ENCODE measurements at places on chromosomes 12 and 14.

DNA sequence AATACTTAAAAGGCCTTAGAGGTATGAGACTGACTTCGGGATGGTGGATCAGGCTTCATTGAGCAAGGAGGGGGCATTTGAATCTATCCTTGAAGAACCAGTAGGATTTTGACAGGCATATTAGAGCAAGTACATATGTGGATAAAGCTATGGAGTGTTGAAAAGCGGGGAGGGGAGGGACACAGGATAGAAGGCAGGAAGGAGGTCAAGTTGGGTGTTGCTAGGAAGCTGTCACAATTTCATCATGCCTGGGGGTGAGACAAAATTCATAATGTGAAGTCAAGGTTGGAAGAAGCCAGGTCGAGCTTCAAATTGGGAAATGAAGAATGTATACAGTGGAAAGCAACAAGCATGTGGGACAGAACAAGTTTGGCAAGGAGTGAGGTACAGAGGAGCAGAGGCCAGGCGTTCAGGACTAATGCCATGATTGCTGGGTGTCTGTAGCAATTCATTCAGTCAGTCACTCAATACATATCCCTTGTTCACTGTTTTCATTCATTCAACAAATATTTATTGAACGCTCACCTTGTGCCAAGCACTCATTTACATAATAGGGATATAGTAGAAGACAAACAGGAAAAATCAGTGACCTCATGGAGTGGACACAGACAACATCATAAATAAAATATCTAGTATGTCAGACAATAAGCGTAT lies 58.3 kb upstream of the LTA4H start:
- DNase-seq = no peak

DNA sequence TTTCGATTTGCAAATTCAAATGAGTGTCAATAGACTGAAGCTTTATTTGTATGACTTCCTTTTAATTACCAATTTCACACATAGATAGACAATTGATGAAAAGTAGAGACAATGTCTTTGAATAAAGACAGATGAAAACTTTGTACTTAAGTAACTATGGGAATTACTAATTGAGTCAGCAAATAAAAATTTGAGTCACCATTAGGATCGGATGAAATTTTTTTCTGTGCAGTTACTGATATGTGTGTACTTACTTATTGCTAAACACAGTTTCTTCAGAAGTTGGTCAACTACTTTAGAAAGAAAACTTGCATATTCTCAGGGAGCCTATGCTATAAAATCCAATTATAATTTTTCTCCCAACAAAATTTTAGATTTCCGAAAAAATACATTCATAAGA lies 224.9 kb upstream of the SLC16A7 start:
- no peak for DNase-seq

GRCh38 chr12:60335745-60336144 lies 739.9 kb downstream of the SLC16A7 start:
- DNase-seq = no peak

GRCh38 chr14:96660667-96661066 lies 136.5 kb upstream of the VRK1 start:
- DNase-seq = no peak

- DNase-seq = no peak
Observed at GRCh38 chr14:55457496-55457895, 17.1 kb upstream of the TBPL2 start.

- no peak for DNase-seq
Observed at GRCh38 chr14:77746064-77746702, 14.8 kb downstream of the SNW1 start.

GRCh38 chr12:57270966-57271470 lies 20.0 kb upstream of the STAC3 start:
- DNase-seq = no peak

GRCh38 chr12:92583910-92584309 lies 118.9 kb upstream of the PLEKHG7 start:
- DNase-seq = no peak

DNA sequence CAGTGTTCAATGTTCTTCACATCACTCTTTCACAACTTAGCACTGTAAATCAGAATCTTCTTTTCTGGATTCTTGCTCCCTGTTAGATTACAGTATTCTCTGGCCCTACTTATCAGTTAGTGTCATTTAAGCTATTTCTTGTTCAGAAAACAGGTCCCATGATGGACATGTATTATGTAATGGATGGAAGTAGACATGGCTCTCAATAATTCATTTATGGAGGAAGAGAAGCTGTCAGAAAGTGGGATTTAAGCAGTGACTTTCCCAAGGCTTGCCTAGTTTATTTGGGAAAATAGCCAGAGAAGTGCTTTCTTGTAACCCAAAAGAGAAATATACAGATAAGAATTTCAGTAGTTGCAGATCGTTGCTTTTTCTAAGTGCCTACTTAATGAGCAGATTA lies 1.6 kb downstream of the ERC1 start:
- DNase-seq = no peak

GRCh38 chr12:104782296-104782695 lies 175.8 kb downstream of the SLC41A2 start:
- no peak for DNase-seq

GRCh38 chr12:130832561-130833209 lies 6.4 kb downstream of the STX2 start:
- DNase-seq = no peak

GRCh38 chr12:28936711-28937110 lies 212.4 kb upstream of the FAR2 start:
- no peak for DNase-seq

GRCh38 chr14:50688875-50689274 lies 20.8 kb upstream of the SAV1 start:
- no peak for DNase-seq

DNA sequence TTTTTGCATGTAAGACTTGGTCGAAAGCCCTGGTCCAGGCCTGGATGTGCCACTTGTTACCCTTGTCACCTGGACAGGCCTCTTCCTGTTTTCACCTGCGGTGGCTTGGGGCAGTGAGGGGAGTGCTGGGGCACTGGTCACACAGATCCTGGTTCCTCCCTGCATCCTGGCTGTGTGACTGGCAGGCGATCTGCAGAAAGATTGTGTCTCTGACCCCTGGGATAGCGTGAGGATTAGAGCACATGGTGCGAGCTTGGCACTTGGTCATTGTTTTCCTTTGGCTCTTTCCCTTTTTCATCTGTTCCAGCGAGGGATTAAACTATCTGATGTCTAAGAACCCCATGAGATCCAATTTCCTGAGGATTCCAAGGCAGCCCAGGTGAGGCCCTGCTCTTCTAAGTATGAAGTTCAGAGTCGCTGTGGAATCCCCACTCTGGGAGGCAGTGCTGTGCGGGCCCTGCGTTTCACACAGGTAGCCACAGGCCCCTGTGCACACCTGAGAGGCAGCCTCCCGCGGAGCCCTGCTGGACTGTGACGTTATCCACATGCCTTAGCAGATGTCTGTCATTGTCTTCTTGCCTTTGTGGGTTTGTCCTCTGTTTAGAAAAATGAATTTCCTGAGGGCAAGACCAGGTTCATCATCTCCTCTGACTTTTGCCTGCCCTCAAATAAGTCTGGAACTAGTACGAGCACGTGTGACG lies 288.4 kb downstream of the CACNA1C start:
- DNase-seq = no peak

- DNase-seq = no peak
Observed at GRCh38 chr14:30125322-30125979, 197.8 kb upstream of the PRKD1 start.

GRCh38 chr12:92628476-92628875 lies 74.3 kb upstream of the PLEKHG7 start:
- no peak for DNase-seq

- no peak for DNase-seq
Observed at GRCh38 chr14:79706382-79706781, 504.9 kb downstream of the DIO2 start.

DNA sequence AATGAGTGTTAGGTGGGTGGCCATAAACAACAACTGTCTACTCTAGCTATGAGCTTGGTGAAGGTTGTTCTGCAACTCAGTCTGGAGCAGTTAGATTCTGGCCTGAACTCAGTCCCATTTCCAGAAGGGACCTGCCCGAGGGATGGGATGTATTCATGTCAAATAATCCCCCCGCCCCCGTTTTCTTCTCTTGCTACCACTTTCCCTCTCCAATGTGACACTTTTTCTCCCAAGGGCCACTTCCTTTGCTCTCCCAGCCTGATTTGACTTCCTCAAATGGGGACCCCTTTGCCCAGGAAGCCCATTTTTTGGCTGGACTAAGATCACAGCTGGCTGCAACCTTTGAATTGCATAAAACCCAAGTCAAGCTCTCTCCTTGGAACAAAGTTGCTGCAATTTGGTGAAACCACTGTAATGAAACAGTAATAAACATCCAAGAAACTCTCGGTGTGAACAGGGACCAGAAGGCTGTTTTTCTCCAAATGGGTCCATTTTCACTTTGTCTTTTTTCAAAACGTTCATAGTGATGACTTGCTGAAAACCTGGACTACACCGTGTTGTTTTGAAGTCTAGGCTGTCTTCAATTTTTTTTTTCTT lies 137.2 kb upstream of the GSC start:
- DNase-seq = no peak

DNA sequence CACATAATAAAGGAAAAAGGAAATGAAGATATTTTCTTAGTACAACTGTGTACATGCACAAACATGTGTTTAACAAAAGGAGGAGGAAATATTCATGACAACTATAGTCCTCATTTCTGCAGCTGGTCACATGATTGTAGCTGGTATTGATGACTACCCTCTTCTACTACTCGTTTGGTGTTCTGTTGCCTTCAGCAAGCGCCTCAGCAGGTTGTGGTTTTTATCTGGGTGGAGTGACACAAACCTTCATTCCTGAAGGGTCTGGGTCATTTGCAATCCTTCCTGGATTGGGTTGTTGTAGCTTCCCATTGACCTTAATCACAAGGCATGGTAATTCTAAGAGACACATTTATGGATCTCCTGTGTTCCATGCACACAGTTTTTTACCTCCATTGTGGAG lies 1009.9 kb upstream of the USP15 start:
- DNase-seq = no peak

- no peak for DNase-seq
Observed at GRCh38 chr14:77281852-77282410, 10.9 kb upstream of the NGB start.

DNA sequence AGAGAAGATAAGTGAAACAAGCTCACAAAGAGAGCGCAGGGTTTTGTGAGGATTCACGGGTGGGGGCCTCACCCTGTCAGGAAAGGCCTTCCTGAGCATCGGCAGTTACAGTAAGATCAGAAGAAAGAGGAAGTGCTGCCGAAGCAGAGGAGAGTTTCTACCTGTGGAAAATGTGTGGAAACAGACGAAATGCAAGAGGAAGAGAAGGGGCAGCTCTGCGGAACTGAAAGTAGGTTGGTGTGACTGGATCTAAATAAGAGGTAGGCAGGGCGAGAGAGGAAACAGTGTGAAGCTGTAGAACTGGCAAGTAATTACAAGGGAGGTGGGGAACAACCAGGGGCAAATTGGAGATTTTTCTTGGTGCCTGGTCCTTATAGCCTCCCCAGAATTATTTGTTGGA lies 2.6 kb downstream of the GPR68 start:
- no peak for DNase-seq

DNA sequence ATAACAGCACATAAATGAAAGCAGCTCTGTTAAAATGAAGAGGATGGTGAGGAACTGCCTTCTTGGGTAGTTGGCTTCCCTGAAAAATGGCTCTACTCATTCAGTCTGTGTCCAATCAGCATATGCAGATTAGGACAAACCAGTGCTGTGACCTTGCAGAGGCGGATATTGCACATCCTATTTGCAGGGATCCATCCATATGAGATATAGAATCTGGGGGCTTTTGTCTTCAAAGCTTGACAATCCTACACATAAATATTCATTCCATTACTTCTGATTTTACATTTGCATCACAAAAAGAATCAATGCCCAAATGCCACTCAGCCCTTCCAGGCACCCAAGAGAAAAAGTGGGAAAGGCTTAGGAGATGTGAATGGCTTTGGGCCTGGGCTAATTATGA lies 383.7 kb downstream of the EMP1 start:
- no peak for DNase-seq

DNA sequence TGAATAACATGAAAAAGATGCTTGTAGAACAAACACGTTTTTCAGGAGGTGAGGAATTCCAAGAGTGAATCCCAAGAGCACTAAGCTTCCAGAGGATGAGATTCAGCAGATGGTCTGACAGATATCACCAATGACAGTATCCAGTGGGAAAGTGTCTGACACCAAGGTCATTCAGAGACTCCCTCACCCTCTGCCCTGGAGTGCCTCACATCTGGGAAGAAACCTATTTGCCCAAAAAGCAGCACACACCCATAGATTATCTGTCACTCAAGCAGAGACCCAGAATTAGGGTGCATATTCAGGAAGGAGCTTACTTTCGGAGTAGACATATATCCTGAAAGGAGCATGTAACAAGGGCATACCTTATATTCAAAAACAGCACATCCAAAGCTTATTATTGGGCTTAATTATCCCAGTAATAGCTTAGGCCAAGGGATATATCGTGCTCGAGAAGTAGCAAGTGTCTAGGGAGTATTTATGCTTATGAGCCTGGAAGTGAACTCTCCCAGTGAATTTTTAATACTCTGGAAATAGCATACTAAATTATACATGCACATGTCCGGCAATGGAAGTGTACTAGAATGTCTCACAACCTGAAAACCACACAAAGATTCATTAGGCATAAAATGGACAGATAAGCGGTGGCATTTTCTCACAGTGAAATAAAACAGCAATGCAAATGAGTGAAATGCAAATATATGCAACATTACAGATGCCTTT lies 998.1 kb upstream of the TMEM132C start:
- no peak for DNase-seq

GRCh38 chr12:68028647-68029046 lies 39.4 kb downstream of the IFNG-AS1 start:
- DNase-seq = no peak

GRCh38 chr12:28611115-28611435 lies 420.8 kb downstream of the CCDC91 start:
- DNase-seq = no peak

DNA sequence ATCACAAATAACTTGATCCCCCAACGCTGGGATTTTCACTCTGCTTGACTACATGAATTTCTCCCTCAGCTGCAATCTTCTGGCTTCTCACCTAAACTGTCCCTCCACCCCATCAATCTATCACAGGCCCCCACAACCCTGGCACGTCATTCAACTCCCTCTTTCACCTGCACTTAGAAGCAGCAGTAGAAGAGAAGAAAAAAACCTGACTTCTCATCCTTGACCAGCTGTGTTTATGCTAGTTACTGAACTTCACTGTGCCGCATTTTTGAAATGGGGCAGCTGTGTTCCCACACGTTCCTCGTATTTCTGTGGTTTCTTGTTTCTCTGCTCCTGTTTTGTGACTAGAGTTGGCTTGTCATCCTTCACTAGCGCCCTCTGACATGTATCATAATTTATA lies 35.0 kb downstream of the ITPR2 start:
- DNase-seq = no peak

Measured in SK-N-SH (cell line).